ENCODE measurements at places on chromosomes 4 and X.

- DNase-seq: peak; percentile 1
Measured at GRCh38 chr4:148565801-148566200, 123.6 kb upstream of the NR3C2 start.

GRCh38 chrX:19057856-19058255 is 64.4 kb downstream of the ADGRG2 start:
- no peak for DNase-seq

DNA sequence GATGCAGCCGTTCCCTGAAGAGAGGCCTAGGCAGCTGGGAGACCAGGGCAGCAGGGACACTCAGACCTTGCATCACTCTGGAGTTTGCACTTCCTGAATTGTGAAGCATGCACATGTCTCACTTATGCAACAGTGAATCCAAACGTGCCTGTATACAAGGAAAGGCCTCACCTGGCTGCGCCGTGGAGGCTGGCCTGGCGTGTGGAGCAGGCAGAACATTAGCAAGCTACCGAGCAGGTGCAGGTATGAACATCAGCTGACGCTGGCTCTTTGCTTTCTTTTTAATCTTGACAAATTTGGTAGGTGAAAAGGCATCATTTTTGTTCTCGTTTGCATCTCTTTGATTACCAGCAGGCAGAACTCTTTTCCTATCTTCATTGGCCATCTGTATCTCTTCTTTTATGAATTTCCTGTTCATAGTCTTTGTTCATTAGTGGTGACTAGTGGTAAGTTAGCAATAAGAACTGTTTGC is 37.1 kb upstream of the IRAK1 start:
- no peak for DNase-seq

GRCh38 chrX:13022926-13023325 is 21.5 kb downstream of the FAM9C start:
- DNase-seq: no peak

- DNase-seq: no peak
Measured at GRCh38 chr4:109172301-109172700, 130.2 kb downstream of the COL25A1 start.

GRCh38 chrX:100946299-100946927 is 17.7 kb upstream of the XKRX start:
- no peak for DNase-seq

DNA sequence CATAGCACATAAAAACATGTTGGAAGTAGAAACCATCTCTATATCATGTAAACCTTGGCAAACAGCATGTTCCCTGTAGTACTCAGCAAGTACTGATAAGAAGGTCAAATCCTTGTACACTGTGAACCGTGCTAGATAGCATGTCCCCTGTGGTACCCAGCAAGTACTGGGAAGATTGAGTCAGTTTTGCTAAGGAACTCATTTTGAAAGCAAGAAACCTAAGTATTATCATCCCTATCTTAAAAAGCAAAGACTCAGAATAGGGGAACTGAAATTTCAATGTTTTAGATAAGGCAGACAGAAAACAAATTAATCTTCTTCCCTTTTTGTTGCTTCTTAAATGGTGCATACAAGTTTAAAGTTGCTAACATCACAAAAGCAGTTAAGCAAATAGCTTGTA is 180.2 kb downstream of the RBM46 start:
- no peak for DNase-seq

DNA sequence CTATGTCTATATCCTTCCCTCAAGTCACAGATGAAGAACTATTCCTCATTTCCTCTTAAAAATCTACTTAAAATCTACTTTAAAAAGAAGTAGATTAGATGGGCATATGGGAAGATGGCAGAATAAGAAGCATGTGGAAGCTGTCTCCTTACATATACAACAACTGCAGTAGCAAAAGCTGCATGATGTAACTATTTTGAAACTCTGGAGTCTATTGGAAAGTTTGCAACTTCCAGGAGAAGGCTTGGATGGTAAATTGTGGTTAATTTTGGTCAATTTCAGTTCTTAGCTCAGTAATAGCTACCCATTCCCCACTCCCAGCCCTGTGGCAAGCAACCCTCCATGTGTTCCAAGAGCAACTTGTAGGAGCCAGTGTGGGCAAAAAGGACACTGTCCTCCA is 36.9 kb downstream of the MORC4 start:
- no peak for DNase-seq

- no peak for DNase-seq
Measured at GRCh38 chr4:129233691-129234090, 137.7 kb downstream of the C4orf33 start.

- no peak for DNase-seq
Measured at GRCh38 chr4:71110499-71110898, 117.0 kb downstream of the DCK start.

- no peak for DNase-seq
Measured at GRCh38 chr4:1090036-1090435, 23.3 kb downstream of the RNF212 start.

- no peak for DNase-seq
Measured at GRCh38 chr4:162803378-162803777, 363.3 kb downstream of the NAF1 start.

GRCh38 chr4:87758270-87758669 is 41.1 kb upstream of the IBSP start:
- no peak for DNase-seq

- no peak for DNase-seq
Measured at GRCh38 chr4:144985531-144985930, 112.5 kb downstream of the ANAPC10 start.

- DNase-seq: no peak
Measured at GRCh38 chr4:140829825-140830224, 73.6 kb upstream of the TBC1D9 start.

DNA sequence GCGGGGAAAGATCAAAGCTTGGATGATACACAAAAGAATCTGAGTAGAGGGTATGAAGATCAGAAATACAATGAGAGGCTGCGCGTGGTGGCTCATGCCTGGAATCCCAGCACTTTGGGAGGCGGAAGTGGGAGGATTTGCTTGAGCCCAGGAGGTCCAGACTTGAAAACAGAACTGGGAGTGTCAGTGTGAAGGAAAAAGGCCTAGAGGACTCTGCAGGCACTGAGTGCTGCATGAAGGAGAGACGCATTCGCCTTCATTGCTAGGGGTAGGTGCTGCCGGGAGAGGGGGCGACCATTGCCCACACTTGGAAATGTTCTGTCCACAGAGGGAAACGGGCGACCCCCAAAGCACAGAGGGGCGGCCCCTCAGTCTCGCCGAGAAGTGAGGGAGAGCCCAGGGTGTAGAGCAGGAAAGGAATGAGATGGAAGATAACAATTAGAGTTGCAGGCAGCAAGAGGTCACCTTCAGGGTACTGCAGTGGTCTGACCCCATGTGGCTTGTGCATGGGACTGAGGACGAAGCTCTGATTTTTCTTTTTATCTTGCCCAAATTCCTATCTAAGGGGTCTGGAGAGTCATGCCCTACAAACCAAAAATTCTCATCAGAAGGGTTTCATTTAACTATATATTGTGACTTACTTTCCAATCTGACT is 31.8 kb upstream of the ARSD start:
- no peak for DNase-seq

GRCh38 chr4:96301715-96302114 is 461.8 kb downstream of the PDHA2 start:
- DNase-seq: no peak

- DNase-seq: no peak
Measured at GRCh38 chrX:18377796-18378195, 23.3 kb upstream of the SCML2 start.

- DNase-seq: no peak
Measured at GRCh38 chr4:38871593-38871992, 4.0 kb downstream of the FAM114A1 start.

GRCh38 chr4:38621028-38621684 is 42.8 kb upstream of the KLF3 start:
- no peak for DNase-seq

- no peak for DNase-seq
Measured at GRCh38 chrX:16832301-16832700, 37.9 kb downstream of the RBBP7 start.

DNA sequence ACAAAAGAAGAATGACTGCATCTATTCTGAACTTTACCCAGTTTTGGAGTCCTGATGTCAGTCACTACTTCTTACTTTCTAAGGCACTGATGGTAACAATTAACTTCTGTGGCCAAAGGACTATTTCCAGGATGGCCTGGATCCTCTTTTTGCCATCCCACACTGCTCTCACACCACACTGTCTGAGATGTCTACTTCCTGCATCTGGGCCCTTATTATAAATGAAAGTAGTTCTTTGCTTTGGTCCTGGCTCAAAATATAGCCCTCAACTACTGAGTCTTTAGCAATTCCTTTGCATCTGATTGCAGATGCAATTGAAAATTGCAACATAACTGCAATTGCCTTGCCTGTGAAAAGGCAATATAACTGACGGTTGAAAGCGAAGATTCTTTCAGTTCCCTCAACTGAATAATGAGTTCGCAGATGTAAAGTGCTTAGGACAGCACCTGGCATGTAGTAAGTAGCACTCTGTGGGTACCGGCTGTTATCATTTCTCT is 44.2 kb downstream of the COQ2 start:
- no peak for DNase-seq

DNA sequence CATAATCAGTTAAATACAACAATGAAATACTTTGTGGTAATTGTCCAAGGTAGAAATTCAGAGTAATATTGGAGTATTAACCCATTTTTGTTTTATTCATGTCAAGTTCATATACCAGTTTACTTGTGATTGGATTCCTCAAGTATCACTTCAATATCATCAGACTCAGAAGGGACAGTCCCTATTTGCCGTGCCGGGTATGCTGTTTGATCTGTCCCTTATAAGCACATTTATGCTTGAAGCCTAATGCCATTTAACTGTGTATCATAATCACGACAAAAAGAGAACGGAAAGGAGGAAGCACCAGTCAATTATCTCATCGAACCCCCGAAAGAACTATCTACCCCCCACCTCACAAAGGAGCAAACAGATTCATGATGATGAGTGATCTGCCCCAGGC is 171.0 kb upstream of the TBL1X start:
- DNase-seq: no peak

DNA sequence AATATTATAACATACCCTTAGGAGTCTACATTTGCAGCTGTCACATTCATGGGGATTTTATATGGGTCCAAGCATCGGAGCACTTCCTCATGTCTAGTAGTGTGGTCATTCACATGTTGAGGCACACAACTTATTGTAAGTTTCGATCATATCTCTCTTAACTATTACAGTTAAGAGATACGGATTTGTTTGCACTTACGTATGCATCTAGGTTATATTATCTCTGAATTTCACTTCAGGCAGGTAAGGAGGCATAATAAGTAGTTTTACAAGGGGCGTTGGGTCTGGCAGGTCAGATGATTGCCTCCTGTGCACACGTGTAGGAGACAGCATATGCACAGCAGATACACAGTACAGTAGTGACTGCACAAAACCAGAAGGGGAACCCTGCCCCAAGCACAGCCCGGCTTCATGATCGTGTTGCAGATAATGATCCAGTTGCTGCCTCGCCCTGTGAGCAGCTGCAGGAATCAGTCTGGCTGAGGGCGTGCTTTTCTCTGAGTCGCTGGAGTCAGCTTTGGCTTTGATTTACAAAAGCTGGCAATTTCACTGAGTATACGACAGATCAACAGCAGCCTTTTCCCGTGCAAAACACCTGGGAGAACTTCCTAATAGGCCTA is 302.9 kb upstream of the GATB start:
- peak; percentile 17 for DNase-seq

GRCh38 chr4:16692046-16692445 is 206.4 kb downstream of the LDB2 start:
- DNase-seq: no peak

- no peak for DNase-seq
Measured at GRCh38 chrX:23820235-23820782, 37.3 kb downstream of the SAT1 start.

DNA sequence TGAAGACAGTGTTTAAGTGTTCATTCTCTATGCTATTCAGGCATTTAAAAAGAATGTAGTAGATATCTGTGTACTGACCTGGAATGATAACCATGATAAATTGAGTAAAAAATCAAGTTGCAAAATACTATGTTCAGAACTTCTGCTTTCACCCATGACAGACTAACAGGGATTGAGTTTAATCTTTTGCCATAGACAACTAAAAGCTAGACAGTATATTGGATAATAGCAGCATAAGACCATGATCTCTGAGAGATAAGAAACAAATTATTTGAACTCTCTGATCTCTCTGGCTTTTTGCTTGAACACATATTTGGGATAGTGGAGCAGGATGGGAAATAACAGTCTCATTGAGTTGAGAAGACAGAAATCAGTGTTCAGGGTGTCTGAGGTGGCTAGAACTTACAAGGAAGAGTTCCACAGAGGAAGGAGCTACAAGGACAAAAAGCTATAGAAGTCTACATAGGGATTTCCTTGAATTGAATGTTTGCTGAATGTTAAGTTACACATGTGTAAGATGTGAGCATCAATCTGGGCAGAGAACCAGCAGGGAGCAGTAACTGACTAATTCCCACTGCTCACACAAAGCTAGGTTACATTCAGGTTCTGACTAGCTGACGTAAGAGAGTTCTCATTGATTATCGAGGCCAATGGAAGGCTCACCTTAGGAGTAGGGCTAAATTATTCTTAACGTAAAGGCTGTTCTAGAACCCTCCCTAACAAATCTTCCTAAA is 60.4 kb downstream of the SLC30A9 start:
- no peak for DNase-seq

GRCh38 chr4:107265859-107266258 is 229.7 kb upstream of the DKK2 start:
- DNase-seq: no peak

- no peak for DNase-seq
Measured at GRCh38 chr4:86356425-86357210, 3.2 kb downstream of the MAPK10 start.

DNA sequence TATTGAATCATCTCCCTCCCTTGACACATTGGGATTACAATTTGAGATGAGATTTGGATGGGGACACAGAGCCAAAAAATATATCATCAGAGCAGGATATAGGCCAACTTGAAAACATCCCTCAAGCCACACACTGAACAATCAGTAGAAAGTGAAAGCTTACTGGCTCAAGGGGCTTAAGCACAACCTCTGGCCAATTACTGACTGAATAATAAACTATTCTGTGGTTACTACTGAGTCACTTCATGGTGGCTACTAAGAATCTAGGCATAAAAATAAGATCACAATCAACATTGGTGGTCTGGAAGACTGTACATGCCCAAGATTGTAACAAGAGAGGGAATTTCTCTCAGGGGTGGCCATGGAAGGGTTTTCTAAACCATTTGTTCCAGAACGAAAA is 27.4 kb upstream of the GPR174 start:
- DNase-seq: no peak

DNA sequence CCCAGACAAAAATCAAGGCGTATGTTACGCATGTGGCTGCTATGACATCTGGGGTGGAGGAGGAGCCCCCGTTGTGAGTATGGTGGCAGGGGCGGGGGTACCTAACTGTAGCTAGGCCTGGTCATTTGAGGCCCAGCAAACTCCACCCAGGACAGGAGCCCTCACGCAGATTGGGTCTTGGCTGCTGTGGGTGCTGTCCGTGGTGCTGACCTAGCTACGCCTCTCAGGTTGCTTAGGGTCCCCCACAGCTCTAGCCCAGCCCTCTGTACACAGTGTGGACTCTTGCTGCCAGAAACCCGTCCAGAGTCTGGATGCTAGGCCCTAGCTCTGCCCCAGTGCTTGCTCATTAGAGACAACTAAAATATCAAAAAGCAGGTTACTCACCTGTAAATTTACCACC is 146.7 kb upstream of the PSAPL1 start:
- no peak for DNase-seq

- no peak for DNase-seq
Measured at GRCh38 chrX:6667048-6667768, 132.3 kb upstream of the VCX3A start.

GRCh38 chr4:166064721-166065120 is 191.7 kb downstream of the TLL1 start:
- DNase-seq: no peak

Data from nucleus accumbens (tissue), 56 donors.